ENCODE measurements at places on chromosomes 13 and 19. TPM values are rescaled to one million over a fixed set of nuclear protein-coding genes. Genes with fewer than 3 reads are reported as not detected.

GRCh38 chr13:78033509-78033908 lies 114.9 kb upstream of the EDNRB start:
- H3K4me3 ChIP-seq: no peak overlapping the region
- H3K27me3 ChIP-seq: peaks cover 4% of the 10 kb centered on the region
- H3K36me3 ChIP-seq: no peaks in the 10 kb centered on the region
- H3K4me1 ChIP-seq: no peaks in the 10 kb centered on the region

DNA sequence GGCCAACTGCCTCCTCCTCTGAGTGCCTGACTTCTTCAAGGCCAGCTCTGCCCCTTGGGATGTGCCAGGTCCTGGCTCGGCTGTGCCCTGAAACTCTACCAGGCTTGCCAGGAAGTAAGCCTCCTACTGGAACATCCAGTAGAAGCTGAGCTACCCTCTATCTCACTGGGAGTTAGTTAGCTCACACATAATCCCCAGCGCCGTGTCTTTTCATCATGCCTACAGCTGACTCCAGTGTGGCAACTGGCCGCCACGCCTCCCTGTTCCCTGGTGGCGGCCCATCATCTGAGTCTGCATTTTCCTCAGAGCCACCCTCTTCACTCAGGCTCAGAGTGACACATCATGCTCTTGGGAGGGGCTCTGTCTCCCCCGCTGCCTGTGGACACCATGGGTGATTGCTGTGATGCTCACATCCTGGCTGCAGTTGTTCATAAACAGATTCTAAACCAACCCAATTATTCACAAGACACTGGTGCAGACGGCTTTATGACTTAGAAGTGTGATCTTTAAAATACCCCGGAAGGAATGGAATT lies 131.9 kb upstream of the IRS2 start:
- H3K27me3 ChIP-seq: peaks cover 10% of the 10 kb centered on the region
- DNase-seq: no peak
- H3K4me1 ChIP-seq: no peaks in the 10 kb centered on the region
- no peaks in the 10 kb centered on the region for H3K36me3 ChIP-seq
- H3K4me3 ChIP-seq: no peak overlapping the region
- H3K27ac ChIP-seq: no peak overlapping the region

DNA sequence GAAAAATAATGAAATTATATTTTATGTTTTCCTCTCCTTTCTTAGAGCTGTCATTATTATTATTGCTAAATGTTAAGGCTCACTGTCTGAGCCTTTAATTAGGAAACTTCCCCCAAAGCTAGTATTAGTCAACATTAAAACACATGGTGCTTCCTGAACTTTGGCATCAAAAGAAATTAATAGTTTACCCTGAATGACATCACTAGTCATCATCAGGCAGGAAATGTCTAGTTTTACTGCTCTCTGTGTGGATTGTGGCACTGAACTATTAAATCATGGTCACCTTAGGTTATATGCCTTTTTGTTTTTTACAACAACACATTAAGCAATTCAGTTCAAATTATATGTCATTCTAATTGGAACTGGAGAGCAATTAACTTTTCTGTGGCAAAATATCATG lies 595.5 kb downstream of the SLITRK1 start:
- no peak overlapping the region for H3K4me3 ChIP-seq
- no peak for DNase-seq
- H3K27me3 ChIP-seq: no peaks in the 10 kb centered on the region
- H3K4me1 ChIP-seq: no peaks in the 10 kb centered on the region
- no peaks in the 10 kb centered on the region for H3K36me3 ChIP-seq

DNA sequence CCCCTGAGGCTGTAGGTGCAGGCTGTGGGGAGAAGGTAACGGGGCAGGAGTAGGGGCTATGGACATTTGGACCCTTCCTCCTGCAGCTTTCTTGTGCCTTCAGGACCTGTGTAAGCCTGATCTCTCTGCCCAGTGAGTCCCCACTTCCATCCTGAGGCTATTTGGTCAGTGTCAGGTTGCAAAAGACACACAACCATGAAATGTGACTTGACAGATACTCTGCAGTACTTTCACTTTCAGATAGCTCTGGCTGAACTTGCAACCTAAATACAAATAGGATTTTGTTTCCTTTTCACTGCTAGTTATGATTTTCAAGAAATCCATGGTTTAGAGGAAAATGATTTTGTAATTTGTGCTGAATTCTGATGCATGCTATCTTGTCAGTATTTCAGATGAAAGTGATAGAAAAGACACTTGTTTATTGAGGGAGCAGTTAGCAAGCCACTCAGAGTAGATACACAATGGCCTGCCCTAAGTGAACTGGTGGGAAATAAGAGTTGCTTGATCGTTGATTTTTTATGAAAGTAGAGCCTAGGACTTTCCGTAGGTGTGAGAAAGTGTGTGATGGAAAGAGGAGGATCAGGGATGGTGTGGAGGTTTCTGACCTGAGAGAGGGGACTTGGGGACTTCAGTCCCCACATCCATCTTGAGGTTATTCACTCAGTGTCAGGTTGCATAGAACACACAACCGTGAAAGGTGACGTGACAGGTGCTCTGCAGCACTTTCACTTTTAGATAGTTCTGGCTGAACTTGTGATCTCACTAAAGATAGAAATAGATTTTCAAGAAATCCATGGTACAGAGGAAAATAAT lies 18.1 kb upstream of the EID2 start:
- peak overlapping the region; percentile 80 for H3K27ac ChIP-seq
- no peak for DNase-seq
- no peaks in the 10 kb centered on the region for H3K27me3 ChIP-seq
- H3K4me3 ChIP-seq: peak overlapping the region; percentile 65
- H3K36me3 ChIP-seq: no peaks in the 10 kb centered on the region

GRCh38 chr13:111131611-111132010 lies 16.5 kb downstream of the ARHGEF7 start:
- H3K27ac ChIP-seq: no peak overlapping the region
- no peak for DNase-seq
- H3K36me3 ChIP-seq: no peaks in the 10 kb centered on the region
- H3K27me3 ChIP-seq: peaks cover 2% of the 10 kb centered on the region
- no peak overlapping the region for H3K4me3 ChIP-seq
- H3K4me1 ChIP-seq: no peaks in the 10 kb centered on the region

- H3K4me3 ChIP-seq: no peak overlapping the region
- H3K36me3 ChIP-seq: no peaks in the 10 kb centered on the region
- no peaks in the 10 kb centered on the region for H3K27me3 ChIP-seq
- DNase-seq: no peak
Observed at GRCh38 chr13:104357672-104358354, 1291.6 kb upstream of the SLC10A2 start.

DNA sequence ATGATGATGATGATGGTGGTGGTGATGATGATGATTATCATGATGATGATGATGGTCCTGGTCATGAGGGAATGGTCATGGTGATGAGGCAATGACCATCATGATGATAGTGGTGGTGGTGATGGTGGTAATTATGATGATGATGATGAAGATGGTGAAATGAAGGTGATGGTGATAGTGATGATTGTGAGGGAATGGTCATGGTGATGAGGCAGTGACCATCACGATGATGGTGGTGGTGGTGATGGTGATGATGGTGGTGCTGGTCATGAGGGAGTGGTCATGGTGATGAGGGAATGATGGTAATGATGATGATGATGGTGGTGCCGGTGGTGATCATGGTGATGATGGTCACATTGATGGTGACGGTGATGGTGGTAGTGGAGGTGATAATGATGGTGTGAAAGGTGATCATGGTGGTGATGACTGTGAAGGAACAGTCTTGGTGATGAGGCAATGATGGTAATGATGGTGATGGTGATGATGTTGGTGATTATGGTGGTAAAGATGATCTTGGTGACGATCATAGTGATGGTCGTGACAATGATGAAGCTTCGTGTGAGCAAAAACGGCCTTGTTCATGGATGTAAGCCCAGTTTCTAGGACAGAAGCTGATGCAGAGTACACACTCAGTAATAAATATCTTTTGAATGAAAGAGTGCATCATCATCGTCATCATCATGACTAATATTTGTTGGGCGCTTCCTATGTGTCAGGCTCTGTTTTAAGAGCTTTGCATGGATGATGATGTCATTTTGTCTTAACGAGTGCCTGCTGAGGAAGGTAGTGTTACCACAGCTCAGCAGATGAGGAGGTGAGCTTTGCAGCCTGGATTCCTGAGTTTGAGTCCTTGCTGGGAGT lies 17.3 kb downstream of the SBK2 start:
- no peaks in the 10 kb centered on the region for H3K36me3 ChIP-seq
- H3K27me3 ChIP-seq: peaks cover 5% of the 10 kb centered on the region
- no peak overlapping the region for H3K4me3 ChIP-seq
- peaks cover 10% of the 10 kb centered on the region for H3K4me1 ChIP-seq
- DNase-seq: no peak

- no peak overlapping the region for H3K27ac ChIP-seq
- no peaks in the 10 kb centered on the region for H3K4me1 ChIP-seq
- H3K4me3 ChIP-seq: no peak overlapping the region
- H3K27me3 ChIP-seq: peaks cover 3% of the 10 kb centered on the region
- H3K36me3 ChIP-seq: no peaks in the 10 kb centered on the region
- no peak for DNase-seq
Observed at GRCh38 chr13:31896427-31896826, 135.1 kb upstream of the FRY start.

DNA sequence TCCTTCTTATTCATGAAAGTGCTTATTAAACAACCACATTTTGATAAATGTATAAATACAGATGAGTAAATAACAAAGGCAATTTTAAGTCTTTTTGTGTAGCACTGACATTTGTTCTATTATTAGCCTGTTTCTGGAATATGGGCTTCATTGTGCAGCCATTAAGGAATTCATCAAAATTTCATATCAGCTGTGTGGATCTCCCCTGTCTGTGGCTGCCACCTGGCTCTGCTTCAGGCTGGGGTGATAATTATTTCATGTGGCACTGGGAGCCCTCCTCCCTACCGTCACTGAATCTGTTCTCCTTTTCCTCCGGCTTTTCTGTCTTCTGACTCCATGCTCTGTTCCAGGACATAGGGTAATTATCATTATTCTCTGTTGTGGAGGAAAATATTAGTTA lies 57.1 kb downstream of the LMO7 start:
- no peak overlapping the region for H3K4me3 ChIP-seq
- H3K27me3 ChIP-seq: no peaks in the 10 kb centered on the region
- no peaks in the 10 kb centered on the region for H3K36me3 ChIP-seq

GRCh38 chr13:75836441-75836840 lies 200.3 kb downstream of the LMO7 start:
- peaks cover 40% of the 10 kb centered on the region for H3K36me3 ChIP-seq
- peaks cover under 1% of the 10 kb centered on the region for H3K4me1 ChIP-seq
- no peaks in the 10 kb centered on the region for H3K27me3 ChIP-seq
- no peak for DNase-seq
- no peak overlapping the region for H3K4me3 ChIP-seq

DNA sequence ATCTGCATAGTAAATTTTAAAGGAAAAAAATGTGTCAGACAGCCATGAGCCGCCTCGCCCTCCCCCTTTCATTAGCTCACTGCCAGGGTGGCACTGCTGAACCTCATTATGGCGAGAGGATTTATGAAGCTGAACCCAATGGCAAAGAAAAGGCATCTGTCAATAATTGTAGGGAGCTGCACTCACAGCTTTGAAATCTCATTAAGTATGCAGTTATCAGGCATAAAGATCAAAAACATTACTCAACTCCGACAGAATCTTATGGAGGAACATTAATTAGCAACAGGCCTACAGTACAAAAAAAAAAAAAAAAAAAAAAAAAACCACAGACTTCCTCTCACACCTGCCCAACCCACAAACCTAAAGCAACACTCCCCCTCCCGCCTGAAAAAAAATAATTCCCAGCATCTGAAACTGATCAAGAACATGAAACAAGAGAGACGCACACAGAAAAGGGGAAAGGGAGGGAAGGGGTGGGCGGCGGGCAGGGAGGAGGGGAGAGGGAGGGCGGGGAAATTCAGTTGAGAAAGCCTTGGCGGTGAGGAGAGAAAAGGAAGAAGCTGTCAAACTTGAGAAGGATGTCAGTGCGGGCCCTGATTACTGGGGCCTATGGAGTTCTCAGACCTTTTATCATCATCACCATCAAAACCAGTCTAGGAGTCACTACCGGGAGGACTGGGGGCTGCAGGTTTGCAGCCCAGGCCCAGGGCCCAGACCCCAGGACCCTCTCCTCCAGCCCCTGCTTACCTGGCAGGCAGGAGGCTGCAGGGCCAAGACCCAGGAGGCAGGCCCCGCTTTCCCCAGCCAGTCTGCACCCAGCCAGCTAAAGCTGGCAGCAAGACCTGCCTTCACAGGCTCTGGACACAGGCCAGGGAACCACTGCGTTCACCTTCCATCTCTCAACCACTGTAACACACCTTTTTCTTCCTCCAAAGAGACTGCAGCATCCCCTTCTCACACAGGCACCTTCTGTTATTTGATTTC lies 8.9 kb downstream of the TSHZ3 start:
- H3K4me1 ChIP-seq: peaks cover 34% of the 10 kb centered on the region
- H3K4me3 ChIP-seq: peak overlapping the region; percentile 69
- H3K27me3 ChIP-seq: peaks cover 7% of the 10 kb centered on the region
- DNase-seq: no peak
- peak overlapping the region; percentile 66 for H3K27ac ChIP-seq

- peaks cover 8% of the 10 kb centered on the region for H3K27me3 ChIP-seq
- no peaks in the 10 kb centered on the region for H3K36me3 ChIP-seq
- no peaks in the 10 kb centered on the region for H3K4me1 ChIP-seq
- H3K4me3 ChIP-seq: no peak overlapping the region
- DNase-seq: no peak
Observed at GRCh38 chr19:18951721-18952281, 10.8 kb upstream of the HOMER3 start.

- no peak for DNase-seq
- no peak overlapping the region for H3K27ac ChIP-seq
- H3K4me1 ChIP-seq: peaks cover 39% of the 10 kb centered on the region
- no peaks in the 10 kb centered on the region for H3K27me3 ChIP-seq
- no peaks in the 10 kb centered on the region for H3K36me3 ChIP-seq
Observed at GRCh38 chr13:40377783-40378182, 288.7 kb downstream of the FOXO1 start.

DNA sequence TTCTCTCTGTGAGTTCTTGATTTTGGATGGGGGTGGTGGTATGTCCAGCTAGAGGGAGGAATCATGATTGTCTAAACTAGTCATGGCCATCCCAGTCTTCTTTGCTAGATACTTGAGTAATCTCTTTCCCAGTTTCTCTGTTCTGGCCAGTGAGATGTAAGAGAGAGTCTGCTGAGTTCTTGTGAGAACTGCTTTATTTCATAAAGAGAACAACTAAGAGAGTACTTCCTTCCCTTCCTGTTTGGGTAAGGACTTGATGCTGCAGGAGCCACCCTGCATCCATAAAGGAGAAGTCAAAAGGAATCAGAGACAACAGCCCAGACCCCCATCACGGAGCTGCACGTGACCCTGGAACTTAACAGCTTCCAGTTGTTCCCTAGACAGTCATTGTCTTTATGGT lies 3.0 kb upstream of the RASL11A start:
- H3K36me3 ChIP-seq: no peaks in the 10 kb centered on the region
- no peak for DNase-seq
- H3K27ac ChIP-seq: no peak overlapping the region
- H3K4me1 ChIP-seq: peaks cover 52% of the 10 kb centered on the region
- no peak overlapping the region for H3K4me3 ChIP-seq

NCCRP1 gene
- total RNA-seq: not detected

TNFRSF19 gene
- 0.16 TPM for total RNA-seq

PCDH17 gene
- total RNA-seq: not detected

IZUMO2 gene
- total RNA-seq: not detected

HPN gene
- total RNA-seq: not detected

GNG7 gene
- total RNA-seq: 8.5 TPM

PABPC3 gene
- 1.0 TPM for total RNA-seq

ATCAY gene
- total RNA-seq: not detected

TSSK6 gene
- 9.3 TPM for total RNA-seq

EPS8L1 gene
- 0.39 TPM for total RNA-seq

NLRP5 gene
- not detected for total RNA-seq
